ENCODE measurements at places on chromosomes 13 and 19. TPM values are rescaled to one million over a fixed set of nuclear protein-coding genes. Genes with fewer than 3 reads are reported as not detected.

- H3K27ac ChIP-seq: no peak overlapping the region
- no peaks in the 10 kb centered on the region for H3K27me3 ChIP-seq
- DNase-seq: no peak
- H3K4me1 ChIP-seq: peaks cover 1% of the 10 kb centered on the region
- no peaks in the 10 kb centered on the region for H3K36me3 ChIP-seq
These were observed 59.4 kb downstream of the TSC22D1 start for GRCh38 chr13:44516771-44517170.

- no peak overlapping the region for H3K27ac ChIP-seq
- no peak for DNase-seq
- H3K27me3 ChIP-seq: no peaks in the 10 kb centered on the region
- H3K4me1 ChIP-seq: no peaks in the 10 kb centered on the region
- H3K4me3 ChIP-seq: no peak overlapping the region
These were observed 1639.9 kb downstream of the EFNB2 start for GRCh38 chr13:104895521-104895920.

GRCh38 chr13:28128030-28128429, 10.3 kb upstream of the PAN3 start:
- DNase-seq: no peak
- no peaks in the 10 kb centered on the region for H3K36me3 ChIP-seq
- no peaks in the 10 kb centered on the region for H3K4me1 ChIP-seq
- H3K27ac ChIP-seq: no peak overlapping the region
- no peak overlapping the region for H3K4me3 ChIP-seq

- H3K4me3 ChIP-seq: no peak overlapping the region
- no peak overlapping the region for H3K27ac ChIP-seq
- H3K36me3 ChIP-seq: no peaks in the 10 kb centered on the region
- DNase-seq: no peak
These were observed 9.8 kb upstream of the CEACAM18 start for GRCh38 chr19:51468545-51468920.

- DNase-seq: no peak
- no peaks in the 10 kb centered on the region for H3K36me3 ChIP-seq
- no peak overlapping the region for H3K4me3 ChIP-seq
- H3K27ac ChIP-seq: no peak overlapping the region
These were observed 969.7 kb downstream of the SLITRK1 start for GRCh38 chr13:82912564-82912963.

DNA sequence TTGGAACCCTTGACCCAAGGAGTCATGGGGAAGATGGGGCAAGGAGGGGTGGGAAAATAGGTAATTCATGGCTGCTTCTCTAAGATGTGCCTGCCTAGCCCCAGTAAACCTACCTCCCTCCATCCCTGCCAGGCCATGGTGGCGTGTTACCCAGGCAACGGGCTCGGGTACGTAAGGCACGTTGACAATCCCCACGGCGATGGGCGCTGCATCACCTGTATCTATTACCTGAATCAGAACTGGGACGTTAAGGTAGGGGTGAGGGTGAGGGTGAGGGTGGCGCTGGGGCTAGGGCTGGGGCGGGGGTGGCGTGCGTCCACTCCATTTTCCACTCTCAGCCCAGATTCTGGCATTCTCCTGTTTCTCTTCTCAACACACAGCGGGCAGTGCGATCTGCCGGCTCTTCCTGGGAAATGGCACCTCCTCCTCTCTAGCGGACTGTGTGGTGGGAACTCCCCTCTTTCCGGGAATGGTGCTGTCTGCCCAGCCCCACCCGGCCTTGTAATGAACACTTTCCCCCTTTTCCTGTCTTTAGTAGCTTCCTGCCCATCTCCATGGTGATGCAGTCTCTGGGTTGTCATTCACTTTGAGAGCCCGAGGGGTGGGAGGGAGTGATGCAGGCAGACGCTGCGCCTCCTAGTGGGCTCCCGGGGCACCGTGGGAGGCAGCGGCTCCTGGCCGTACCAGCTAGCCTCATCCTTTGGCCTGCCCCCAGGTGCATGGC, 7.6 kb downstream of the EGLN2 start:
- DNase-seq: peak; percentile 93
- H3K4me3 ChIP-seq: no peak overlapping the region
- peaks cover 39% of the 10 kb centered on the region for H3K4me1 ChIP-seq
- H3K27ac ChIP-seq: no peak overlapping the region

- no peak overlapping the region for H3K27ac ChIP-seq
- H3K27me3 ChIP-seq: no peaks in the 10 kb centered on the region
- DNase-seq: no peak
- H3K4me3 ChIP-seq: no peak overlapping the region
These were observed 118.4 kb downstream of the COG6 start for GRCh38 chr13:39773833-39774232.

- peaks cover 29% of the 10 kb centered on the region for H3K4me1 ChIP-seq
- peak; percentile 60 for DNase-seq
- no peaks in the 10 kb centered on the region for H3K36me3 ChIP-seq
- H3K27me3 ChIP-seq: peaks cover 31% of the 10 kb centered on the region
- H3K4me3 ChIP-seq: no peak overlapping the region
These were observed 20.5 kb downstream of the CYTH2 start for GRCh38 chr19:48489608-48490216.

DNA sequence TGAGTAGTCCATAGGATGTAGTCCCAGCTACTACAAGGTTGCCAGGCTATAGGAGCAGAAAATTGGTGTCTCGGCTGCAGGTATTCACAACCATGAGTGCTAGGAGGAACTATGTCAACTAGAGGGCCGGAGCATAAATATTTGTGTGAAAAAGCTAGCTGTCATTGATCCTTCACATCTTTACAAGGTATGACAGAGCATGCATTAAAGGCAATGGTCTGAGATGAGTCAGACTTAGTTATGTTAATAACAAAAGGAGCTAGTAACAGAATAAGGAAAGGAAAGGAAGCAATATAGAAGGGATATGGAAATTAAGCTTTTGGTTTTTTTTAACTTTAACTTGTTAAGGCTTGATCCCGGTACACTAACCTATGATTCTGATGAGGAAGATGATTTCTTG, 40.9 kb upstream of the PSG9 start:
- no peak overlapping the region for H3K4me3 ChIP-seq
- H3K4me1 ChIP-seq: no peaks in the 10 kb centered on the region
- no peak overlapping the region for H3K27ac ChIP-seq

DNA sequence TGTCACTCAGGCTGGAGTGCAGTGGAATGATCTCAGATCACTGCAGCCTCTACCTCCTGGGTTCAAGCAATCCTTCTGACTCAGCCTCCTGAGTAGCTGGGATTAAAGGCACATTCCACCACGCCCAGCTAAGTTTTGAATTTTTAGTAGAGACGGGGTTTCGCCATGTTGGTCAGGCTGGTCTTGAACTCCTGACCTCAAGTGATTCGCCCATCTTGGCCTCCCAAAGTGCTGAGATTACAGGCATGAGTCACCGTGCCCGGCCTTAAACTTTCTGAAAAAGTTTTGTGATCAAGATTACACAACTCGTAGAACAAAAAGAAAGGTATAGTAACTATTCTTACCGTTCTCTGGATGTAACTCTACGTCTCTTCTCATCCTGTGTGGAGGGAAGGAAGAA, 21.2 kb downstream of the DNMT1 start:
- no peaks in the 10 kb centered on the region for H3K27me3 ChIP-seq
- H3K36me3 ChIP-seq: peaks cover 94% of the 10 kb centered on the region
- H3K4me3 ChIP-seq: no peak overlapping the region
- peak; percentile 57 for DNase-seq
- peaks cover 9% of the 10 kb centered on the region for H3K4me1 ChIP-seq
- peak overlapping the region; percentile 26 for H3K27ac ChIP-seq

GRCh38 chr13:83272076-83272475, 610.2 kb downstream of the SLITRK1 start:
- no peak overlapping the region for H3K4me3 ChIP-seq
- H3K27ac ChIP-seq: no peak overlapping the region
- H3K36me3 ChIP-seq: no peaks in the 10 kb centered on the region
- no peak for DNase-seq
- no peaks in the 10 kb centered on the region for H3K4me1 ChIP-seq

GRCh38 chr13:99404005-99404755, 97.0 kb upstream of the GPR183 start:
- H3K4me3 ChIP-seq: no peak overlapping the region
- H3K36me3 ChIP-seq: no peaks in the 10 kb centered on the region
- DNase-seq: no peak
- H3K27ac ChIP-seq: no peak overlapping the region
- no peaks in the 10 kb centered on the region for H3K4me1 ChIP-seq

- H3K27me3 ChIP-seq: no peaks in the 10 kb centered on the region
- H3K36me3 ChIP-seq: no peaks in the 10 kb centered on the region
- DNase-seq: no peak
- H3K27ac ChIP-seq: no peak overlapping the region
- no peak overlapping the region for H3K4me3 ChIP-seq
- no peaks in the 10 kb centered on the region for H3K4me1 ChIP-seq
These were observed 23.9 kb upstream of the SPART start for GRCh38 chr13:36370108-36370429.

DNA sequence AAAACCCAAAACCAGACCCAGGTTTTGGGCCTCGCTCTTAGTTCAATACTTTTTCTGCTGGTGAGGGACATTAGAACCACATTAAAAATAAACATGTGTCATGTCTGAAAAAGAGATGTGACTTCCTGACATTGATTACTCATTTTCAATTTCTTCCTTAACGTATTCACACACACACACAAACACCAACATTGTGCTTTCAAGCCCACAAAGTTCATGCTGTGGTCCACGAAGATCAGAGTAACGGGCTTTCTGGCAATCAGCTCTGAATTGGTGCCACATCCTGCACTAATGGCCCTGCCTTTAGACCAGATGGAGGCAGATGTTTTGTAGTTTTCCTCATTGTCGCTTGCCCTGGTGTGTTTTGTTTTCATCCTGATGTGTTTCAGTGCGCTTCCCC, 47.9 kb upstream of the POMP start:
- peak overlapping the region; percentile 91 for H3K27ac ChIP-seq
- peaks cover 59% of the 10 kb centered on the region for H3K4me1 ChIP-seq
- no peaks in the 10 kb centered on the region for H3K27me3 ChIP-seq
- DNase-seq: no peak
- H3K4me3 ChIP-seq: no peak overlapping the region

- no peaks in the 10 kb centered on the region for H3K4me1 ChIP-seq
- peaks cover 9% of the 10 kb centered on the region for H3K36me3 ChIP-seq
- no peak overlapping the region for H3K4me3 ChIP-seq
- H3K27me3 ChIP-seq: peaks cover 12% of the 10 kb centered on the region
- DNase-seq: no peak
- H3K27ac ChIP-seq: no peak overlapping the region
These were observed 43.9 kb downstream of the RAB20 start for GRCh38 chr13:110517505-110518225.

DNA sequence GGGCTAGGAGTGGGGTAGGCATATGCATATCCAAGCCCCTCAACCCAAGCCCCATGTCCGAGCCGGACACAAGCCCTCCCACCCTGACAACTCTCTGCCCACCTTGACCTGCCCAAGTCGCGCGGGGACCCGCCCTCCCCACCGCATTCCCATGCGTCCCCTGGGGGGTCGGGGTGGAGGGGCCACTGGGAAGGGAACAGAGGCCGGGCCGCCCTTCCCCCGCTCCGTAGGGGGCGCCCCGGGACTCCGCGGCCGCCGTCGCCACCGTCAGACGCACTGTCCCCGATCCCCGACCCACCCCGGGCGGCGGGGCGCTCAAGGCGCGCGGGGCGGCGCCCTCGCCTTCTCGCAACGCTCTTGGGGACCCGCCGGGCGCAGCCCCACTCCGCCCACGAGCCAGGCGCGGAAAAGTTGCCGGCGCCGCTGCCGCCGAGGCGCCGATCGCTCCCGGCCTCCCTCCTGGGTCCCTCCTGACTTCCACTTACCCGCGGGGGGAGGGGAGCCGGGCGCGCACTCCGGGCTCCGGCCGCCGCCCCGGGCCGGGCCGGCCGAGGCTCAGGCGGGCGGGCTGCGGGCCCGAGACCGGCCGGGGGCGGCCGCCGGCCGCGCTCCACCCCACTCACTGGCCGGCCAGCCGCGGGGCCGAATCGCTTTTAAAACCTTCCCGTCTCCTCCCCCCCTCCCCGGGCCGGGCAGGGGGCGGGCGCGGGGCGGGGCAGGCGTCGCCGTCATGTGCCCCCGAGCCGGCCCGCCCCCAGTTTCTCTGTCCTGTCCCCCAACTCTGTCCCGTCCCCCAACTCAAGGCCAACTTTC, 34.4 kb upstream of the NANOS3 start:
- DNase-seq: peak; percentile 81
- H3K36me3 ChIP-seq: peaks cover 48% of the 10 kb centered on the region
- H3K4me1 ChIP-seq: peaks cover 72% of the 10 kb centered on the region
- H3K27me3 ChIP-seq: no peaks in the 10 kb centered on the region
- peak overlapping the region; percentile 92 for H3K4me3 ChIP-seq
- peak overlapping the region; percentile 99 for H3K27ac ChIP-seq

DNA sequence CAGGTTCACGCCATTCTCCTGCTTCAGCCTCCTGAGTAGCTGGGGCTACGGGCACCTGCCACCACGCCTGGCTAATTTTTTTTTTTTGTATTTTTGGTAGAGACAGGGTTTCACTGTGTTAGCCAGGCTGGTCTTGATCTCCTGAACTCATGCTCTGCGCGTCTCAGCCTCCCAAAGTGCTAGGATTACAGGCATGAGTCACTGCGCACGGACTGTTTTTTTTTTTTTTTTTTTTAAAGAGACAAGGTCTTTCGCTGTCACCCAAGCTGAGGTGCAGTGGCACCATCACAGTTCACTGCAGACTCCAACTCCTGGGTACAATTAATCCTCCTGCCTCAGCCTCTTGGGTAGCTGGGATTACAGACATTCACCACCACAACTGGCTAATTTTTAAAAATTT, 8.2 kb upstream of the ADAMTS10 start:
- no peak overlapping the region for H3K4me3 ChIP-seq
- DNase-seq: no peak
- no peaks in the 10 kb centered on the region for H3K36me3 ChIP-seq
- H3K27ac ChIP-seq: no peak overlapping the region
- no peaks in the 10 kb centered on the region for H3K27me3 ChIP-seq
- peaks cover 26% of the 10 kb centered on the region for H3K4me1 ChIP-seq

GRCh38 chr19:2446381-2446780, 10.4 kb downstream of the LMNB2 start:
- no peak overlapping the region for H3K4me3 ChIP-seq
- peaks cover 81% of the 10 kb centered on the region for H3K36me3 ChIP-seq
- no peak overlapping the region for H3K27ac ChIP-seq

The SMIM44 gene
- not detected for total RNA-seq

The PRTN3 gene
- not detected for total RNA-seq

The PLVAP gene
- total RNA-seq: not detected

The SLC7A10 gene
- not detected for total RNA-seq

The TTC9B gene
- total RNA-seq: not detected

The LACC1 gene
- 3.4 TPM for total RNA-seq

The MUC16 gene
- not detected for total RNA-seq

The ZNF20 gene
- 0.53 TPM for total RNA-seq

The NLRP12 gene
- total RNA-seq: not detected

The CDX2 gene
- total RNA-seq: not detected

The NLRP9 gene
- total RNA-seq: not detected
